Large intestine (tissue), 12 donors: ENCODE measurements at places on chromosomes 4 and X.

- DNase-seq: no peak
These were observed 61.6 kb upstream of the MTMR8 start for GRCh38 chrX:64456828-64457227.

GRCh38 chr4:147787204-147787603 is 55.3 kb downstream of the ARHGAP10 start:
- no peak for DNase-seq

GRCh38 chr4:54152846-54153600 is 53.1 kb downstream of the GSX2 start:
- no peak for DNase-seq

DNA sequence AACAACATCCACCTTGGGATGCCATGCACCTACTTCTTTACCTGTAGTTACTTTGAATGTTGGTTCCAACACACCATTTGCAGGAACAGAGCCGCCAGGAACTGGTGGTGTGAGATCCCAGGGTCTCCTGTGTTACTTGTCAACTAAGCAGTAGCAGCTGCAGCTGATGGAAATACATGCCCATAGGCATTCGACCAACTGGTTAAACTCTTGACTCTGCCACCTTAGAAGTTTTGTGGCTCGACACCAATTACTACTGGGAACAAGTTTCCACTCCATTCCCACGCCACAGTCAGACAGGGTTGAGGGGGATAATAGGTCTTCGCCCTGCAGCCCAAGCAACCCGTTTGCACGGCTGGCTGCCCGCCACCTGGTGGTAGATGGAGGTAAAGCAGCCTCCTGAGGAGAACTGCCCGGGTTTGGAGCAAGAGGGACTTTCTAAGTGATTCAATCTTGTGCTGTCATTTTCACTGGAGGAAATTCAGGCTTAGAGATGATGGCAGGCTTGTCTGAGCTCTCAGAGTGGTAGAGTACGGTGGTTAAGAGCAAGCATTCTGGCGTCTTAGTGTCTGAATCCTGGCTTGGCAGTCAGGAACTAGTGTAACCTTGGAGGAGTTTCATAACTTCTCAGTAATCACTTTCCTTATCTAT is 119.1 kb upstream of the TRIM2 start:
- peak; percentile 50 for DNase-seq

GRCh38 chrX:19799319-19800182 is 87.8 kb downstream of the SH3KBP1 start:
- peak; percentile 14 for DNase-seq

GRCh38 chrX:21946925-21947641 is 6.6 kb downstream of the SMS start:
- DNase-seq: no peak

DNA sequence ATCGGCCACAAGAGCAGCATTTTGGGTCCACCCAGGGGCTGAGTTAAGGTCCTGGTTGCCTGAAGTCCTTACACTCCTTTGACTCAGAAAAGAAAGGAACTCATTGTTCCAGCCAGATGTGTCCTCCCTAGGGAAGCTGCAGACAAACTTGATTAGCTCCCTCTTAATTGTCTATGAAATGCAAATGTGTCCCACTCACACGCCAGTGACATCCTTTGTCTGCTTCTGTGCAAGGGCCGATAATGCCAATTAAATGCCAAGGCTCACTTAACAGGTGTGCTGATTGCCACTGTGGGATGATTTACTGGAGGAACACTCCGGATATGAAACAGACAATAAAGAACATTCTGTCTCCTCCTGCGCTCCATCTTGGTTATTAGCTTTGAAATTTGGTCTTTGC is 332.9 kb upstream of the CPEB2 start:
- no peak for DNase-seq

DNA sequence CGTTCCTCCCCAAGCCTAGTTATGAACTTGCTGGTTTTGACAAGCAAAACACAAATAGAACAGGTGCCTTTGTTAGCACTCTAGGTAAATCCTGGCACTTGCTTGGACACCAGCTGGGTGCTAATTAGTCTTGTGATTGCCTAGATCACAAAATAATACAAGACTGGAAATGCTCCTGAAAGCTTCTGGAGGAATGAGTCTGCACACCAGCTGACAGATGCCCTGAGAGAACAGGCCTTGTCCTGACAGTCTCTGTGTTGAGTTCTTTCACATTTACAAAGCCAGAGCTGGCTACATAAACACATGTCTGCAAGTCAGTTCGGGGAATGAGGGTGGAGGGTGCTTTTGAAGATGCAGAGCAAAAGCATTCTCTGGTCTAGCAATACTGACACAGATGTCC is 93.8 kb downstream of the ELOVL6 start:
- DNase-seq: no peak

DNA sequence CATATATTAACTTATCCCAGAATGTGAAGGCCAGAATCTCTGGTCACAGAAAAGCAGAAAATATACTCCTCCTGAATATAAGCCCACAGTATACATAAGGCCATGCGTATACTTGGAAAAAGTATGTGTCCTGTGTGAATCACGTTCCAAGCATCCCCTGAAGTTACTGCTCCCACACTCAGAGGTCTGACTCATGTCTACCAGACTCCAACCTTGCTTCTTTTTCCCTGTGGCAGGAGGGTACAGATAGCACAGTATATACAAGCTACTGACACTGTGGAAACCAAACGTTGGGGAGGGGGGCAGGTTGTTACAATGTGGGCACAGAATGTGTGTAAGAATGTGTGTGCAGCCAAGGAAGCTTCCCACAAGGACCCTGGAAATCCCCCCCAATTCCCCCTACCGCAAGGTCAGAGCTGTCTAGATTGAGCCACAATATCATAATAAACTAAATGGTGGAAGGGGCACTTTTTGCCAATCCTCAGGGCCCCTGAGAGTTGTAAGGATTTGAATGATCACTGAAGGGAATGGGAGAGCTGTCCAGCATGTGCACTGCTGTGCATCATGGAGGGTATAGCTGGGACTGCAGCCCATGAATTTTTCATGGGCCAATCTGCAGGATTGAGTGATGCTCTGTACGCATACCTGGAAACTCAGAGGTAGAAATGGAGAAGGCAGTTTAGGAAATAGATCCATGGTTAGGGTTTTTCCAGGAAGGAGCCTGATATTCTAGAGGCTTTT is 7.4 kb upstream of the RELL1 start:
- DNase-seq: no peak

- no peak for DNase-seq
These were observed 4.2 kb downstream of the PGM2 start for GRCh38 chr4:37830640-37831039.

DNA sequence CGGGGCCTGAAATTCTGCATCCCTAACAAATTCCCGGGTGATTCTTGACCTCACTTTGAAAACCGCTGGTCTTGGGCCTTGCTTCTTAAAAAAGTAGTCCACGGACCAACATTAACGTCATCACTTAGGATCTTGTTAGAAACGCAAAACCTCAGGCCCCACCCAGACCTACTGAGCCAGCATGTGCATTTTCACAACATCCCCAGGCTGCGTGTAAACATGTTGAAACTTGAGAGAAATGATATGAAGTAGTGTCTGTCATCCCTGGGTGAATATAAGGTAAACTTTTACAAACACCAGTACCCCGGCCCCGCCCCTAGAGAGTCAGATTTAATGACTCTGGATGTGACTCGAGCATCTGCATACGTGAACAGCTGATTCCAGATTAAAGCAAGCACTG is 33.7 kb downstream of the SORBS2 start:
- no peak for DNase-seq

GRCh38 chrX:1578511-1579173 is 12.8 kb upstream of the AKAP17A start:
- no peak for DNase-seq

GRCh38 chrX:115560211-115560977 is 580 bp upstream of the PLS3 start:
- DNase-seq: peak; percentile 16

GRCh38 chr4:93617606-93618005 is 210.9 kb upstream of the ATOH1 start:
- DNase-seq: no peak

- peak; percentile 61 for DNase-seq
These were observed 17.6 kb upstream of the NAT8L start for GRCh38 chr4:2041239-2042130.

DNA sequence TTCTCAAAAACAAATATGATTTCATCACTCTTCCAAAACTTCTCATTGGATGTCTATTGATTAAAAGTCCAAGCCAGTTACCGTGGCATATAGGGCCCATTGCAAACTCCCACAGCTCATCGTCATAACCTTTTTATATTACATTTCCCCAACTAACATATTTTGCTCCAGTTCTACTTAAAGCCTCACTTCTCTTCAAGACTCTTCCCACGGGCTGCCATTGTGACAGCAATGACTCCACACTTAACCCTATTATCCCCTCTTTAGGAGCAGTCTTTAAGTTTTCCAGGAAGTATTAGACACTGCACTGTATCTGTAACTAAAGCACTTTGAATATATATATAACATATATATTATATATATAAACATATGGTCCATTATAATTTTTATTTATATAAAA is 44.5 kb downstream of the DTHD1 start:
- DNase-seq: no peak

DNA sequence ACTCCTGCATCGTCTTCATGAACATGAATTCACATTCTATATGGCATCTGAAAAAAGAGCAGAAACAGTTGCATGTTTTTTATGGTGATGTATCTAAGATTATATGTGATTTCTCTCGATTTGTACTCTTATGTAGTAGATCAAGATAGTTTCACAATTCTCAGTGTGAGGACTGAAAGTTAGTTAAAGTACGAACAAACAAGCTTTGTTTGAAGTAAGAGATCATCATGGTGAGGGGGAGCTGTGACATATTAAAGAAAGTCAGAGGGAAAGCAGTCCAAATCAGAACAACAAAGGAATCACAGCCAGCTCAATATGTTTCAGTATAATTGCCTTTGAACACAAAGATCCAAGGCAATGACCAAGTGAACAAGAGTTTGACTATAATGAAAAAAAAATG is 1140.6 kb downstream of the SH3BGRL start:
- DNase-seq: no peak

DNA sequence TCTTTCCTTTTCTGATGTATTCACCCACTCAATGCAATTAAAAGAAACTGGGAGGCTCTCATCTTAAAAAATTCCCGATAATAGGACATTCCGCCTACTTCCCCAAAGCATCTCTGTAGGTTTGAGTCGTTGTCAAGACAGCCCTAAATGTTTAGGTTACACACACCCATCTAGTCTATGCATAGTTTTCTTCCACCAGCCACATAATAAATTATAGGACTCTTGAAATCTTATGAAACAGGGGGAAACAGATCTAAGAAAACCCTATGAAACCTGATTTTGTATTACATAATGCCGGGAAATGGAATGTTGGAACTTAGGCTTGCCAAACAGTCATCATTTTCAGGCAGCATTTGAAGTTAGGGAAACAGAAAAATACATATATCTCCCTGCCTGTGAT is 150.0 kb downstream of the PRKX start:
- no peak for DNase-seq

DNA sequence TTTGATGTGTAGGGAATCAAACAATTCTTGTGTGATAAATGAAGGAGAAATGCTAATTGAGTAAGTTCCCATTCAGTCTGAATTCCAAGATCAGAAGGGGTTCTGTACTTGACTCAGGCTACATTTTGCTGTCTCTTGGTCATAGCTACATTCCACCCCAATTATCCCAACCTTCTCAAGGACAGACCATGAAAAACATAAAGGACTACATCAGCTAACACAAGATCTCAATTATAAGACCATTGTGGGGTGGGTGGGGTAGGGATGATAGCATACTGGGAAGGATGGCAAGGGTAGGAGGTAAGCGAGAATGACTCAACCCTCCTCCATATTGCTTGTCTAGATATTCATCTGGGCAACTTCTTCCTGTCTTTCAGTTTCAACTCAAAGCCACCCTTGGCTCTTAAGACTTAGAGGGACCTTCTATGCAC is 87.4 kb upstream of the ETNPPL start:
- DNase-seq: no peak

DNA sequence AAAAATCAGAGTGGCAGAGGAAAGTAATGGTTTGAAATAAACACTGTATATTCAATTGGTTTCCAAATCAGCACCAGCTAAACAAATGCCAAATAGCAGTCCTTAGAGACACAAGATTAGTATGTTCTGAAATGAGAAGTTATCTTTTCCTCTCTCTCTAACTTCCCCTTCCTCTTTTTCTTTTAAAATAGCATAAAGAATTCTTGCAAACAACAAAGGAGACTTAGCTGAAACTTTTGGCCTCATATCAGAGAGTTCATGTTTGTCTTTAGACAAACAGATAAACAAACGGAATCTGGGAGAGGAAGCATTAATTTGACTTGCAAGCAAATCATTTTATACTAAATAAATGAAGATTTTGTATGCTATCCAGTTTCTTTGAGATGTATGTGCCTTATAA is 399.0 kb downstream of the GBA3 start:
- no peak for DNase-seq

- DNase-seq: no peak
These were observed 651.8 kb downstream of the C4orf33 start for GRCh38 chr4:129747756-129748155.

DNA sequence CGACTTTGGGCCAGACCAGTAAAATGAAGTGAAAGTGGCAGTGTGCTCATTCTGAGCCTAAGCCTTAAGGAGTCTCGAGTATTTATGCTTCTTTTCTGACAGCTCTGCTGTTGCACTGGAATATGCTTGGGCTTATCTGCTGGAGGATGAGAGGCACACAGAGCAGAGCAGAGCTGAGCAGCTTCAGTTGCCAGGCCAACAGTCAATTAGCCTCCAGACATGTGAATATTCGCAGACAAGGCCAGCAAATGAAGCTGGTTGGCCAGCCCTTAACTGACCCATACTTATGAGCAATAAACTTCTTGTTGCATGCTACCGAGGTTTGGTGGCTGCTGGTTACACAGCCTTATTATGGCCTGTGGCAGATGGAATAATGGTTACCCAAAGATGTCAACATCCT is 203.0 kb upstream of the GEMIN8 start:
- DNase-seq: no peak
